ENCODE measurements at places on chromosomes 5 and 9.

DNA sequence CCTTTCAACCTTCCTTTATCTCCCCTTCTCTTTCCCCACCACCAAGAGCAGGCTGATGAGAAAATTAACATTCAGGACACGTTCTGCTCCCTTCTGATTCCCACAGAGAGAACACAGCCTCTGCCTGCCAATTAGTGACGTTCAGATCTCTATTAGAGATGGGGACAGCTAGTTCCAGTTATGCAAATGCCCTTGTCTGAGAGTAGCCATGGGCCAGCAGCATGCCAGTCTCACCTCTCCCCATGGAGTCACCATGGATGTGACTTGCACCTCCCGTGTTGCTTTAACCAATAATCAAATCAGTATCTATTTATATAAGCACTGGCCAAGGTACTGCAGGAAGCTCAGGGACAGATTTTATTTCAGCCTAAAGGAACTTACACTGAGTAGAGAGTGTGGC lies 61.3 kb downstream of the KCNIP1 start:
- no peak for DNase-seq

GRCh38 chr9:85425153-85425611 lies 316.6 kb downstream of the AGTPBP1 start:
- peak; percentile 9 for DNase-seq

DNA sequence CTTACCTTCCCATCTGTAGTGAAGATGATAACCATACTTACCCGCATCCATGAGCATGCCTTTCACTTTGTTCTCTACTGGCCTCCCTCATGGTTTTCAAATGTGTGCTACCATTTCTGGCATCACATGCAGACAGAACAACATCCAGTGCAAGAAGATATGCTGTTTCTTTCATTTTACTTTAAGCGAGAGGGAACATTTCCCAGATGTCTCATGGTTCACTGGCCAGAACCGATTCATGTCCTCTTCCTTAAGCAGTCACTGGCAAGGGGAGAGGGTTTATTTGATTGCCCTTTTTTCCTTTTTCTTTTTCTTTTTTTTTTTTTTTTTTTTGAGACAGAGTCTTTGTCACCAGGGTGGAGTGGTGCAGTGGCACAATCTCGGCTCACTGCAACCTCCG lies 37.7 kb downstream of the ARRDC3 start:
- no peak for DNase-seq

DNA sequence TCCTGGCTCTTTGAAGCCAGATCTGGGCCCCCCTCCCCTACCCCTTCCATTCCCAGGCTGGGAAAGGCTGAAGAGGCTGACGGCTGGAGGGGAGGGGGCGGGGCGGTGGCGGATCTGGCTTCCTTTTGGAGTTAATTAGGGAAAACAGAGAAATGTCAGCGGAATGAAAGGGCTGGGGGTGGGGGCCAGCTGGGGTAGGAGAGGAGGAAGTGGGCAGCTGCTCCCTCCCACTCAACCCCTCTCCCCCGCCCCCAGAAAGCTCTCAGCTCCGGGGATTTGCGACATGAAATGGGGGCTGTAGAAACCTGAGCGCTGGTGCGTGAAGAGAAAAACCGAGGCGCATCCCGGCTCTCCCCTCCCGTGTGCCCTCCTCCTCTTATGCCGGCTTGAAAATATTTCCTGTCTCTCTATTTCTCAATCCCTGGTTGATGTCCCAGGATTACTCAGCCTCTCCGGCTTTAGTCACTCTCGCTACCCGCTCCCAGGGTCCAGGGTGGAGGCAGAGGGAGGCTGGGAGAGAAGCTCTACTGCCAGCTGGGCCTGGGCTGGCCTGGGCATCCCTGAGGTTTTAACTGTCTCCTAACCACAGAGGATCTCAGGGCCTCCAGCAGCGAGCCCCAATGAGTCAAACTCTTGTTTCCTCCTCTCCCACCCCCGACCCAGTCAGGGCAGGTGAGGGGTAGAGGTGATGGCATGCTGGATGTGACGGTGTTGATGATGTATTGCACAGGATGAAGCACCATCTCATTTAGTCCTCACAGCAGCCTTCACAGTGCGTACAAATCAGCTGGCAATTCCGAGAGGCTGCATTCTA lies 20.1 kb downstream of the PCDHGC5 start:
- no peak for DNase-seq

GRCh38 chr9:23088932-23089364 lies 642.3 kb downstream of the DMRTA1 start:
- DNase-seq: no peak

DNA sequence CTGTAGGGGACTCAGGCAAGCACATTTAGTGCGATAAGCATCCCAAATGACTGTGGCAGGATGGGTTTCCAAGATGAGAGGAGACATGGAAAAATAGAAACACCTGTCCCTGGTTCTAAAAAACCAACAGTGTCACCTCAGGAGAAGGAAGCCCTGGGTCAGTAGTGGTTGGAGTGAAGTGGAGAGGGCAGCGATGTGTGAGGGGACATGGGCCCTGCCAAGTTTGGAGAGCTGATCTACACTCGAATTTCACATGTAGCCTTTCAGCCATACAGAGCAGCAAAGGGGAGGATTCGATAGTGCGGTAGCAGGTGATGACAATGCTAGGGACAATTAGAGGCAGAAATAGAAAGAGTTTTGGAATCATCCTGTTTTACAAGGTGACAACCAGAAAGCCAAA lies 32.6 kb upstream of the LHX2 start:
- DNase-seq: no peak
